Fibroblast of mammary gland (primary cell): ENCODE measurements at places on chromosomes 11 and 22.

DNA sequence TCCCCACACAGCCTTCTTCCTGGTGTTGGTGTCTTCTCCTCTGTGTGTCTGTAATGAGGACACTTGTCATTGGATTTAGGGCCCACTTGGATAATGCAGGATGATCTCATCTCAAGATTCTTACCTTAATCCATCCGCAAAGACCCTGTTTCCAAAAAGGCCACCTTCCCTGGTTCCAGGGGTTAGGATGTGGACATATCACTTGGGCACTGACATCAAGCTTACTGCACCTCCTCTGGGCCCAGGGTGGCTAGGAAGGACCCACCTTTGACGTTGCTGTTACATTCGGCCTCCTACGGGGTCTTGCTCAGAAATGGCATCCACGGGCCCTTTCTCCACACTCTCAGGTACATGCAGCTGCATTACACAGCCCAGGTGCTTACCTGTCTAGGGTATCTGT is 535.9 kb downstream of the BRD1 start:
- no peak for DNase-seq

GRCh38 chr22:28068826-28069225 is 149.8 kb upstream of the PITPNB start:
- DNase-seq = peak; percentile 17

GRCh38 chr11:128291007-128291406 is 296.4 kb downstream of the ETS1 start:
- no peak for DNase-seq

GRCh38 chr11:26572770-26573402 is 823 bp upstream of the MUC15 start:
- no peak for DNase-seq

DNA sequence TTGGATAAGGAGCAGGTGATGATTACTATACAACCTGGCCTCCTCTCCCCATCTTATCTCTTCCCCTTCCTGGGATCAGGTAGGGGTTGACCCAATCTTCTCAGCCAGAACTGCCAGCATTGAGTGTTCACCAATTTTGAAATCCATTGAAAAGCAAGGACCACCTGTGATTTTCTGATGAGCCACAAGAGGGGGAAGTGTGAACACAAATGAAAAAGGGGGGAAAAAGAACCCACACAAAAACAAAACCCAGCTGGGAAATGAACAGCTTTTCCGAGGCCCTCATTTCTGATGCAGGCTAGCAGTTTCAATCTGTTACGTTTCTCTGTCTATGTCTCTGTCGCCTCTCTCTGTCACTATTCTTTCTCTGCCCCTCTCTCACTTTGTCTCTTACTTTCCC is 161.9 kb downstream of the INSC start:
- DNase-seq = peak; percentile 7

- no peak for DNase-seq
Observed at GRCh38 chr11:95070471-95070870, 3.8 kb downstream of the SRSF8 start.

DNA sequence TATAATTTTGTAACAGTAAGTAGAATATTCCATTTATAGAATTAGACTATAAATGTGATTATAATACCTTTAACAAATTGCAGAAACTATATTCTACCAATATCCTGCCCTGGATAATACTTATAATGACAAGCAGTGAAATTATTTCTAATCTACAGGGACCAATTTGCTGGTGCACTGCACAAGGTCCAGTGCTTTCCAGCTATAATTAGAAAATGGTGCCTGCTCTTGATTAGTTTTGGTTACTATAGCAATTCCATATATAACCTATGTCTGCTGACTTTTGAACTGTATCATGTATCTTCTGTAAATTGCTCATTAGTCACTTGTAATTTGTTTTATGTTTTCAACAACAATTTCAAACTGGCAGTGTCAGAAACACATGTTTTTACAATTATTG is 23.1 kb downstream of the FANCF start:
- DNase-seq = no peak

GRCh38 chr22:21937041-21937820 is 15.4 kb downstream of the PPM1F start:
- peak; percentile 31 for DNase-seq

- no peak for DNase-seq
Observed at GRCh38 chr11:114290503-114291235, 5.5 kb upstream of the NNMT start.

DNA sequence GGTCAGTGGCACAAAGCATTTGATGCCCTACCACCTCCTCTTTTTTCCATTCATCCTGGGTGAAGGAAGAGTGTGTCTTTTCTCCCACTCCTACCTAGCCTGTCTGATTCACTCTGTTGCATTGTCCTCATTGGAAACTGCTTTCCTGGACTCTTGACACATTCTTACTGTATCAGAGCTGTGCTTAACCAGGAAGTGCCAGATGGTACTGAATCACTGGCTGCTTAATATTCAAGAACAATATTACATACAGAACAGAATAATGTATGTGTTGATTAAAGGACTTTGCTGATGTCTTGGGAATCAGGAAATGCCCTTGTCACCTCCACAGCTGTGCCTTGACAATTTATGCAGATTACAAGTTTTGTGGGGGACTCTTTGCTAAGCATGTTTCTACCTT is 44.4 kb downstream of the SVIP start:
- peak; percentile 9 for DNase-seq

DNA sequence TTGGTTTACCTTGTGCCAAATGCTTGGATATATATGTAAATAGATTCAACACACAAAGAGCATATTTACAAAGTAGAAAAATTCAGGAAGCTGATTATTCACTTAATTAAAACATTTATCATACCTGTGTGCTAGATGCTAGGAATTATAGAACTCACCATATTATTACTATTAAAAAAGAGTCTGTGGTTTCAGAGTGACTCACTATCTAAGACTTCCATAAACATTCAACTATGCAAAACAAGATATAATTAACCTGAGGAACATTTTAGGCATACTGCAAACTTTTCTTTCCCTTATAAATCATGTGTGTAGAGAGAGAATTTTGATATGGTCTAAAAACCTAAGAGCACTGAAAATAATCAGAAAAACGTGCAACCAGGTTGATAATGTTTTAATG is 27.3 kb downstream of the CTSC start:
- DNase-seq = peak; percentile 23

DNA sequence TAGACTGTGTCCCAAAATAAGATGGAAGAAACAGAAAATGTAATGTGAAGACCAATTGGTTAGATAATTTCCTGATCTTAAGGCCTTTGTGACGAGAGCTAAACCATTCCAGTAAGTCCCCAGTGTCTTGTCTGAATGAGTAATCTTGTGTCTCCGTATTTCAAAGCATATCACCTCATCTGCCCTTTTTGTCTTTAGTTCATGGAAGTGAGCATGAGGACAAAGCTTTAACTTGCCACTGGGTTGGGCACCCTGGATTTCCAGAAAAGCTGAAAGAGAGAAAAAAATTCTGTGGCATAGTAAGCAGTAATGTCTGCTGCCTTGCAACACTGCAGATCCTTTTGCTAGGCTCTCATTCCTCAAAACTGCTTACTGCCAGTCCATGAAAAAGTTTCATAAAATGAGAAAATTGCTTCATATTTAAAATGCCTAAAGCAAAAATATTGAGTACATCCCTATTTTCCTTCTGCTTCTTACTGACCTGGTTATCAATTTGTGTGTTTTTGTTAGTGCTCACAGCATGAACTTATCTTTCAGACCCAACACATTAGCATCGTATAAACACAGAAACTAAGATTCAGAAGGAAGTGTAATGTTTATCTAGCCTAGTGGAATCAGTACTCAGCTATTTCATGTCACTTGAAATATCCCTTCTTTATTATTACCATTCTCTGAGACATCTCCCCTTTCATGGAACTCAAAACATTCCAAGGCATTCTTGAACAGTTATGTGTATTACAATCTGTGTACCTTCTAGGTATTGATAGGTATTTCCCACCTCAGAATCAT is 5.3 kb downstream of the CASP12 start:
- peak; percentile 63 for DNase-seq

DNA sequence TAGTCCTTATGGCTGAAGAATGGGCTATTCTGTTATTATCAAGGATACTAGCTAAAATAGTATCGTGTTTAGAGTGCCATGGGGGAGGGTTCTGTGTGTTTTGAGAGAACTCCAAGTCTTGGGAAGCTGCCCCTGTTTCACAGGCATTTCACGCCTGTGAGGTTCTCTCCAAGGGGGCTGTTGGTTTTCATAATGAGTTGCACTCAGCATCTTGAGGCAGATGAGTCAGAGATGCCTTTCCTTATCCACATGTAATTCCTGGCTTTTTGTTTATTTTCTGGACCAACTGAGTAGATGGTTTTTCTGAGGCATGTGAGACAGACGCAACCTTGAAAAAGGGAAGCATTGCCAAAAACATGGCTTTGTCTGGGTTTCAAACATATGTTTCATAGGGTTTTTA is 203.7 kb downstream of the ARHGAP42 start:
- peak; percentile 98 for DNase-seq

- peak; percentile 74 for DNase-seq
Observed at GRCh38 chr22:39174498-39175352, 22.2 kb upstream of the CBX7 start.

GRCh38 chr22:25759825-25760231 is 17.8 kb downstream of the MYO18B start:
- DNase-seq = peak; percentile 98

DNA sequence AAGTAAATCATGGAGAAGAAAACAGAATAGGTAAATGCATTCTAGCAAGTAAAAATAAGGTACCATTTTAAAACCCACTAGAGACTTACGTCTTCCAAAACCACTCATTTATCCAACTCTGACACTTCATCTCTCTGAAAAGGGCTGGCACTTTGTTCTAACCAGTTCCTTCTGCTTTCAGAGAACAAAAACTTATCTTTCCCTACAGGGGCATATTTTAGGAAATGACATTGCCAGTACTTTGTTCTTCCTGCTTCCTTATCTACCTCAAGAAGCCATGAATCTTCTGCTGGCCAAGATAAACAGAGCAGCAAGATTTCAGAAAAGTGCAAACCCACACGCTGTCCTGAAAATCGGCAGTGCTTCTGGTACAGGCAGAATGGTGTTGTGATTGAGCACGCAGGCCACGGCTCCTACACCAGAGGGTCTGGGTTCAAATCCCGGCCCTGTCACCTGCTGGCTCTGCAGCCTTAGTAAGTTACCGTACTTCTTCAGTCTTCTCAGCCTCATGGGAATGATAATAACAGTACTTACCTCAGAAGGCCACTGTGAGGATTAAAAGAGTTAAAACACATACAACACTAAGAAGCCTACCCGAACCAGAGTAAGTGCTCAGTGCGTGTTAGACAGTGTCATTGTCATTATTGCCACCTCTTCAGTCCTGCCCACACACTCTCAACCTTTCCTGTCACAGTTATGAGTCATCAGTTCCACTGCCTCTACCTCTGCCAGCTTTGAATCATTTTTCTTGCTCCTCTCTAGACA is 11.0 kb downstream of the MPZL3 start:
- DNase-seq = no peak

- no peak for DNase-seq
Observed at GRCh38 chr11:69276165-69276564, 17.8 kb upstream of the MYEOV start.

GRCh38 chr11:91209306-91209705 is 986.5 kb upstream of the CHORDC1 start:
- DNase-seq = no peak

DNA sequence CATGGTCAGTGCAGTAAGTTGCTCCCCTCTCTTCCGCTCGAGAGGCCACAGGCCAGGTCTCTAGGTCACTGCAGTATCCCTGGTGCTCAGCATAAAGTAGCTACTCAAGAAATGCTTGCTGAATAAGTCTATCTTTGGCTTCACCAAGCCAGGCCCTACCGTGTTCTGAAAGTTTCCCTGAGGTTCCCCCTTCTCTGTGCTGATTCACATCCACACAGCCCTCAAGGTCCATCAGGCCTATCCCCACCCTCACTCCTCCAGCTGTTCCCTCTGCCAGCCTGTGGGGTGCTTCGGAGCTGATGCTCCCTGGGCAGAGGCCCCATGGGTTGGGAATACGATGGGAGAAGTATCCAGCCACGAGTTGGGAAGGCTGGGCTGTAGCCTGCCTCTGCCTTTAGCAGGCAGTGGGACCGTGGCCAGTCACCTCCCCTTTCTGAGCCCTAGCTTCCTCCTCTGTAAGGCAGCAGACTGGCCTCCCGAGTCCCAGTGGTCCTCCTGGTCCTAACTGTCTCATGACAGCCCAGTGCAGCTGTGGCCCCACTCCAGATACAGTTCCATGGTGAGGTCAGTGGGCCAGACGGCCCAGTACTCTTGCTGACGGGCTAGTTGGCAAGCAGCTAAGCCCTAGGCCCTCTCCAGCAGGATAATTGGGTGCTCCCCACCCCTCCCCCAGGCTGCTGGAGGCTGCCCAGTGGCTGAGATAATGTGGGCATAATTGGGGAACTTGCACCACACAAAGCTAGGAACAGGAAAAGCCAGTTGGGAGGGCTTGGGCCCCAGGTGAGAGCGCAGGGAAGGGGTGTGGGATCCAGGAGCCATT is 48.2 kb downstream of the NECTIN1 start:
- no peak for DNase-seq

GRCh38 chr11:133811850-133812685 is 33.2 kb downstream of the SPATA19 start:
- no peak for DNase-seq

DNA sequence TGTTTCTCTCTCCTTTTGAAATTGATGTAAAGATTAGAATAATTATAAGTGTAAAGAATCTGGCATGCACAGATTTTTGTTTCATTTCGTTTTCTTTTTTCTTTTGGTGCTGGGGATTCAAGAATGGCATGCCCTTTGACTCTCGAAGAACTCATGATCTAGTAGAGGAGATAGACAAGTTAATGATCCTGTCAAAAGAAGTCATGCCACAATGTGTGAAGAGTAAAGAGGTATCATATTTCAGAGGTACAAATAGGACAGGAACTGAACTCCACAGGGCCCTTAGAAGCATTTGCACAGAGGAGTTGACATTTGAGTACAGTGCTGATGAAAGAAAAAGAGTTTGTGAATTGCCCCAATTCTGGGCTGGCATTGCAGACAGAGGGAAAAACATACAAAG is 708.0 kb upstream of the ARHGAP42 start:
- no peak for DNase-seq

GRCh38 chr11:67606093-67606491 is 644 bp upstream of the NDUFV1 start:
- DNase-seq = no peak
